ENCODE measurements at places on chromosomes 6 and 20. TPM values are rescaled to one million over a fixed set of nuclear protein-coding genes. Genes with fewer than 3 reads are reported as not detected.

Gene TMEM14C
- 284 TPM for polyA plus RNA-seq

DNA sequence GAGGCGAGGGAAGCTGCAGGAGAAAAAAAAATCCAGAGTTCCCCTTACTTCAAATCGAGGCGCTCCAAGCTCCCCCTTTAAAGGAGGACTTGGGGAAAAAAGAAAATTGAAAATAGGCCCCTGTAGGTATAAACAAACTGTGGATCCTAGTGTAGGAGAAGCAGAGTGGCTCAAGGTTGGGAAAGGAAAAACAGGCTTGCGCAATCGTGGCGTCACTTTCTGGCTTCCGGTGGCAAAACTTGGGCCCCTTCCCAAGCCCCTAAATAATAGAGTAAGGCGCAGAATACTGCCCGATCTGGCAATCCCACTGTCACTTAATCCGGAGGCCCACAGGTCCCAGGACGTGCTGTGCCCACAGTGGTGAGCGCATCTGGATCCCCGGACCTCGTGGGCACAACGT lies 8.0 kb downstream of the PAX1 start:
- DNase-seq, result no peak

Gene MMP24
- polyA plus RNA-seq, result 0.45 TPM

- no peak for DNase-seq
Measured at GRCh38 chr6:89145091-89145955, 532 bp upstream of the PM20D2 start.

Gene PRRT1
- 0.27 TPM for polyA plus RNA-seq

Gene FAM184A
- polyA plus RNA-seq, result 0.06 TPM

Gene CD93
- 0.02 TPM for polyA plus RNA-seq

Gene ULBP3
- polyA plus RNA-seq, result 13.1 TPM

Gene ASIP
- not detected for polyA plus RNA-seq

GRCh38 chr20:3227506-3227905 lies 11.5 kb downstream of the SLC4A11 start:
- DNase-seq, result no peak

DNA sequence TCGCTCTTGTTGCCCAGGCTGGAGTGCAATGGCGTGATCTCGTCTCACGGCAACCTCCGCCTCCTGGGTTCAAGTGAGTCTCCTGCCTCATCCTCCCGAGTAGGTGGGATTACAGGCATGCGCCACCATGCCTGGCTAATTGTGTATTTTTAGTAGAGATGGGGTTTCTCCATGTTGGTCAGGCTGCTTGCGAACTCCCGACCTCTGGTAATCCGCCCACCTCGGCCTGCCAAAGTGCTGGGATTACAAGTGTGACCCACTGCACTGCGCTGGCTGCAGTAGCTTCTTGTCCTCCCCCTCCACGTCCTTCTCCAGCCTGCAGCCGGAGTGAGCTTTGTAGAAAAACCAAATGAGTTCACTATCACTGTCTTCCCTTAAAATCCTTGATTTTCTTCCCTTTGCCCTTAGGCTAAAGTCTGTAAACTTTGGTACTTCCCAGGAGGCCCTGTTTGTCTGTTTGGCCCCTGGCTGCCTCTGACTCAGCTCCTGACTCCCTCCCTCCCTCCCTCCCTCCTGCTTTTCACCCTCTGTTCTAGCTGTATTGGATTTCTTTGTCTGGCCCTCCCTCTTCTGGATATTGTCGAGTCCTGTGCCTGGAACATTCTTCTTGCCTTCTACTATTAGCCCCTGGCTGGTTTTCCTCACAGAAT lies 12.9 kb downstream of the PARD6B start:
- DNase-seq, result peak; percentile 74

GRCh38 chr6:130993292-130993765 lies 69.7 kb downstream of the EPB41L2 start:
- no peak for DNase-seq

DNA sequence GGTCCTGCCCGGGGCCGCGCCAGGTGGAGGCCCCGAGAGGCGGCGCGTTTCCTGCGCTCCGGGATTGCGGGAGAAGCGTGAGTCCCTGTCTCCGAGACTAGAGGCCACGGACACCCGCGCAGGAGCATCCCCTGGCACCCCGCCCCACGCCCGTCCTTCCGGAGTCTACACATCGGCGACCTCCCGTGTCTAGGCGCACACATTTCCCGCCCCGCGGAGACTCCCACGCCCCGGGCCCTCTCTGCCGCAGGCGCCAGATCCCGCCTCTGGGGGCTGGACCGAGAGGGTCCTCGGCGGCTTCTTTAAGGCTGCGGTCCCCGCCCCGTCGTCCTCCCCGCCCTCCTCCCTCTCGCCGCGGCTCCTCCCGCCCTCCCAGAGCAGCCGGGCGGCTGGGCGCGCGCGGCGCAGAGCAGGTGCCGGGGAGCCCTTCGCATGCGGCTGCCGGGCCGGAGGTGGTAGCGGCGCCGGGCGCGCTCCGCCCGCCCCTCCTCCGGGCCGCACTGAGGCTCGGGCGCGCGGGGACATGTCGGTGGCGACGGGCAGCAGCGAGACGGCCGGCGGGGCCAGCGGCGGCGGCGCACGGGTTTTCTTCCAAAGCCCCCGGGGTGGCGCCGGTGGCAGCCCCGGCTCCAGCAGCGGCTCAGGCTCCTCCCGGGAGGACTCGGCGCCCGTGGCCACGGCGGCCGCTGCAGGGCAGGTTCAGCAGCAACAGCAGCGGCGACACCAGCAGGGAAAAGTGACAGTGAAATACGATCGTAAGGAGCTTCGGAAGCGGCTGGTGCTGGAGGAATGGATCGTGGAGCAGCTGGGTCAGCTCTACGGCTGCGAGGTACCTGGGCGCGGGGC lies at the start of gene PPP1R14C:
PPP1R14C (plus strand) TSS at position 375 of the 846 bp plus-strand sequence; CDS start at position 524, 149 bp downstream.
- no peak for DNase-seq

Gene SLC17A1
- polyA plus RNA-seq, result not detected

DNA sequence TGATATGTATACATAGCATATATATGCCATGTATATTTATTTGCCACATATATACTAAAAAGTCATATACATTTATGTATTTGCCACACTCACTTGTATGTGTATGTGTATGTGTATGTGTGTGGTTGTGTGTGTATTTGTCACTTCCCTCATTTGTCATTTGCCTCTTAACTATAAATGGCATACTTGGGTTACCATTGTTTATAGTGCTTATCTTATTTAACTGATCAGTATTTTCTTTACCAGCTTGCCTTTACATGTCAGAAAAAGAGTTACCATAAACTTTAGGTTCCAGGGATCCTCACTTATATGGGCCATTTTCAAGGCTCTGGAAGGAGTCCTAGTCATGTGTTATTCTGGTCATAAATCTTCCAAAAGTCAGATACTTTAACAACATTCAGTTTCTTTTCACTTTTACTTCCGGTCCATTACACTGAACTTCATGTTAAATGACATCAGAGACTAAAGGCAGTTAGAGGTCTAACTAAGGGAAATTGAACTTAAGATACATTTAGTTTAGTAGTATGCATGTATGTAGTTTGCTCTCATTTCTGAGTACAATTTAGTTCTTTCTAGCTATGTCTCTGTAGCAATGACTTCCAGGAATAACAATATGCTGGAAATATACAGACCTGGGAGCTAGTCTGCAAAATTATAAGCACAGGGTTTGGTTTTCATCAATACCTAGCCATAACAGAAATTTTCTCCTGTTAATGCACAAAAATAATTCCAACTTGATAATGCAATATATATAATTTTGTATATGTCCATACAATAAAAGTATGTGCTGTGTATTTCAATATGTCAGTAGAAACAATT lies 33.7 kb upstream of the HIVEP1 start:
- no peak for DNase-seq

- DNase-seq, result no peak
Measured at GRCh38 chr6:165002866-165003265, 306.5 kb downstream of the C6orf118 start.

DNA sequence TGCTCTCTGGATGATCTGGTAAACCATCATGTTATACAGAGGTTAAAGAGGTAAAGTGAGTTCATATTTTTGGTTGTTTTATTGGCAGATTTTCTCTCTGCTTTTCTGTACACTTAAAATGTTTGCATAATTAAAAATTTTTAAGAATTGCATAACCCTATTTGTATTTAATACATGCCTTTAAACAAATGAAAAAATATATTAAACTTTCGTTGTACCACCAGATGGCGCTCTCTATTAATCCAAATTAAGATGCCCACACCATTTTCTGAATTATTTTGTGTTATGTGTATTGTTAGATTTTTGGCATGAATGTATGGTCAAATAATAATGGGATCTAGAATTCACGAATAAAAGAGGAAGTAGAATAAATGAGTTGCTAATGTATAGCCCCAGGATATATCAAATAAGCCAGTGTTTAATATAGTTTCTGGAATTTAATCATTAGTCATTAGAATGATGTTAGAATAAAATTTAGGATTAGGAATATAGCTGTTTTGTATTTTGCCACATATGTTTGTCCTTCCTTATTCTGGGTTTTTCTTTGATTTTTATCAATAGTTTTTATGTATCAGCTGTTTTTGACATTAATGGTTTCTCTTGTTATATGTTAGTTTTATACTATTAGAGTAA lies 38.9 kb downstream of the SMAP1 start:
- peak; percentile 16 for DNase-seq

GRCh38 chr6:99802396-99803031 lies 191.5 kb downstream of the MCHR2 start:
- no peak for DNase-seq

DNA sequence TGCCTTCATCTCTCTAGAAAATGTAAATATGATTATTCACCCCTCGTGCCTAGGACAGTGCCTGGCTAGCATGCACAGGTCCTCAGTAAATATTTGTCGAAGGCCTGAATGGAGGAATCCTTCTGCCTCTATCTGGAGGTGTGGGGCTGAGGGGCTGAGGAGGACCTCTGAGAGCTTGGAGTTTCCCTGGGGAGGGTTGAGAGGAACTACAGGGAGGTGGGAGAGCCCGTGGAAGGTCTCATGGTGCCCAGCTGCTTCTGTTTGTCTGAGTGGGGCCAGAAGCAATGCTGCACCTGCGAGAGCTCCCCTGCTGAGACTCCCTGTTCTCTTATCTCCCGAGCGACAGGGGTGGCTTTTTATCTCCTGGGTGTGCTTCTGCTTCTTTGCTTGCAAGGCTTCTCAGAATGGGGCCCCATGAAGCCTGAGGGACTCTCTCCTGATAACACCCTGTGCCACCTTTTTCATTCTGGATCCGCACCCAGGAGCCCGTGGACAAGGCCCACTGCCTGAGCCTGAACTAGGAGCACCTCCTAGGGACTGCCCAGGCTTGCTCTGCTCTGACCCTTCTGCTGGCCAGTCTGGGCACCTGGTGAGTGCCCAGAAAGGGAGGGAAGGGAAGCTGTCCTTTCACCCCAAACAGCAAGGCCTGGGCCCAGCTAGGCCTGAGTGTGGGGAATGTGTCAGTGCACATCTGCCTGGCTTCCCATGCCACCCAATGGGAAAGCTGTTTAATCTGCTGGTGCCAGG lies 2.4 kb downstream of the SLC29A1 start:
- DNase-seq, result no peak

DNA sequence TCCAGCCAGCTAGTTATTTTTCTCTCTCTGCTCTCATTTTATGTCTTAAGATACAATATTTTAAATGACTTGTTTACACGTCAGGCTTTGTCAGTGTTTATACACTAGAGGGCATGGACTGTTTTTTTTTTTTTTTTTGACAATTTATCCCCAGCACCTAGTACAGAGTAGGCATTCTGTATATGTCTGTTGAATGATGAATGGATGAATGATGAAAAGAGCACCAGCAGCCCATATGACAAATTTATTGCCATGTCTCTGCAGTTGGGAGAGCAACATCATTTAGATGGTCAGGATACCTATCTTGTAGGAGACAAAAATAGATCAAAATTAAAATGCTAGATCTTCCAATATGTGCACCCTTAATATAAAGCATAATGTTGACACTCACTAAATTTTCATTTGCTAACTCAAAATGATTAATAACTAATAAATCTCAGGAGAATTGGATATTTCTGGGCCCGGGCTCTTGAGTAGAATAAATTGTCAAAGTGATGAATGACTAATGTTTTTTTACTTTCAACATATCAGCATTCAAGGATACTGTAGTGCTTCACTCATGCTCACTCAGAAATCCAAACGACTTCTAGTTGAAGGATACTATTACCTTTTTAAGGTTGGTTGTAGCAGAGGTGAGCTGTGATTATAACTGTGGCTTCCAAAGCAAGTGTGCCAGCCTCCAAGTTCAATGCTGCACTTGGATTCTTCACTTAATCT lies 200.0 kb downstream of the PHACTR1 start:
- no peak for DNase-seq

- no peak for DNase-seq
Measured at GRCh38 chr6:149453597-149454345, 31.0 kb downstream of the ZC3H12D start.

Gene CNKSR3
- polyA plus RNA-seq, result 10.1 TPM

Gene TEAD3
- polyA plus RNA-seq, result 22.8 TPM

Gene SYCP2
- 0.24 TPM for polyA plus RNA-seq

DNA sequence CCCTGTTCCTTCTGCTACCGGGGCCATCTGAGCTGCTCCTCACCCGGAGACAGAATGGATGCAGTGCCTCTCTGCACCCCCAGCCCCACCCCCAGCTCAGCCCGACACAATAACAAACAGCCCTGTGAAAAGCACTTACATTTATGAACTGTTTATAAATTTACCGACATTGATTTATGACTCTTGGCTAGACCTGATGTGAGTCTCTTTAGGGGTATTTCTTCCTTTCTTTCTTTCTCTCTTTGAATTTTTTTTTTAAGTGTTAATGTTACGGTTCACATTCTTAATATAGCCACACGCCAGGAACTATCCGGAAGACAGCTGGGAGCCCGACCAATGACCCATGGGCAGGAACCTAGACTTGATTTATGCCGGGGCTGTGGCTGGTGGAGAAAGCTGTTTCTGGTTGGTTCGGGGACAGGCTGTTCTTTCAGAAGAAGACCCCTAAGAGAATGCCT lies 266.3 kb downstream of the CDC5L start:
- DNase-seq, result no peak

Gene PPP1R16B
- not detected for polyA plus RNA-seq

GRCh38 chr6:166466178-166467122 lies 83.7 kb upstream of the MPC1 start:
- DNase-seq, result peak; percentile 59

Gene ADTRP
- polyA plus RNA-seq, result 0.33 TPM

Gene MTRF1L
- 16.8 TPM for polyA plus RNA-seq

Gene WFDC10B
- polyA plus RNA-seq, result 0.29 TPM

GRCh38 chr20:22974354-22974753 lies 60.8 kb upstream of the SSTR4 start:
- no peak for DNase-seq

DNA sequence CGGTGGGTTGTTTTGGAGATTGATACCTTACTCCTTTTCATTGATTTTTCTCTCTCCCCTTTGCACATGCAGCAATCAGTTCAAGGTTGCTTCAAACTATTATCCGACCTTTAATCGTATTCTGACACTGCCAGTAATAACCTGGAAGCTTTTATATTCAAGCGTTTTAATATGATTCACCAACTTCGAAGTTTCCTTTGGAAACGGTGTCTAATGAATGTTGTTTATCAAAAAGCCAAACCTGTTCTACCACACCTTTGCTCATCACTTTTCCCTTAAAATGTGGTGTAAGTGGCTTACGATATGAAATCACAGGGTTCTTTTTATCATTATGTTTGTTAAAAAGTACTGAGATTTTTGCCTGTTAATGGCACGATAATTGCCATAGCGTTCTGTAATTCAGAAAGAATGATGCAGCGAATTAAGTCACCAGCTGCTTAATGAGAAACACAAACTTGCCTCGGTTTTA lies 660 bp downstream of the STXBP5 start:
- DNase-seq, result no peak
